Activated CD8-positive, alpha-beta memory T cell treated with anti-CD3 and anti-CD28 coated beads for 24 hours (primary cell): ENCODE measurements at places on chromosomes 4 and X.

DNA sequence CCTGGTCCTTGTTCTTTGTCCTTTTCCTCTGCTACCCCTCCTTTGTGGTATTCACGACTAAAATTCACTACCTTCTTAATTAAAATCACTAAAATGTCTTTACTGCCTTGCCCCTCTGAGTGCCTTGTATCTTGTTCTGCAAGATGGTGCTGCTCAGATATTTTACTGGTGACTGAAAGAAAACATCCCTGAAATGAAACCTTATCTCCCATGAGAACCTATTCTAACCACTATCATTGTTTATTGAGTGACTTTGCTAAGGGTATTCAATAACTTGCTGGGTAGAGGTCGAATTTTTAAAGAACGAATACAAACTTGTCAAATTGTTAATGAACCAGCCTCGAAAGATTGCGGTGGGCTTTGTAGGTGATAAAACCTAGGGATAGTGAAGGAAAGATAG is 52.8 kb downstream of the SPRY1 start:
- no peak for DNase-seq

DNA sequence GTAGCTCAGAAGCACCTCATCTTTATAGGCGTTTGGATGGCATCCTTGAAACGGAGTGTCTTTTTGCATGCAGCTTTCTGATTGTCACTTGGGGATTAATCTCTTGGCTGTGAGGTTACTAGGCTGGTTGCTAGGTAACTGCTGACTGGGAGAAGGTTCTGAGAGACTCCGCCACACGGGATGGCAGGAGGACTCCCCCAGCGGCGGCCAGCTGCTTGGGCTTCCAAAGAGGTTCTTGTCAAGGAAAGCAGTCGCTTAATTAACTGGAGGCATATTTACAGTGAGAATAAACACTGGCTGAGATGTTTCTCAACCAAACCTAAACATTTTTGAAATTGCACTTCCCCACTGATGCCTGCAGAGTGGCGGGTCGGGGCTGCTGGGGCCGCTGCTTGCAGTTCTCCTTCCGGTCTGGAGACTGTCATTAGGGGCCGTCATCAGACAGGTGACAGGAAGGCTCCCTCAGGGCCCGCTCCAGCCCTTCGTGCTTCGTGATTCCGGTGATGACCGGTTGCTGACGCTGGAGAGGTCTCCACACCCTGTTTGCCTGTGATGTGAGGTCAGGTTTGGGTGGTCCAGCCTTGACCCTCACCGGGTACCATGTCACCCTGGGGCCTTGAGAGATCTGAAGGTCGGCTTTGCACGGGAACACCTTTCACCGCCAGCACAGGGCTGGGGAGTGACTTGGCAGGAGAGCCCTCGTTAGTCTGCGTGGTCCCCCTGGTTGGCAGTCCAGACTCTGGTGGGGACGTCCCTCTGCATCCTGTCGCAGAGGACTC is 9.1 kb downstream of the NSG1 start:
- DNase-seq: no peak

- no peak for DNase-seq
Observed at GRCh38 chrX:121356139-121356849, 308.9 kb downstream of the GLUD2 start.

GRCh38 chr4:73486497-73486896 is 5.0 kb downstream of the AFM start:
- no peak for DNase-seq

DNA sequence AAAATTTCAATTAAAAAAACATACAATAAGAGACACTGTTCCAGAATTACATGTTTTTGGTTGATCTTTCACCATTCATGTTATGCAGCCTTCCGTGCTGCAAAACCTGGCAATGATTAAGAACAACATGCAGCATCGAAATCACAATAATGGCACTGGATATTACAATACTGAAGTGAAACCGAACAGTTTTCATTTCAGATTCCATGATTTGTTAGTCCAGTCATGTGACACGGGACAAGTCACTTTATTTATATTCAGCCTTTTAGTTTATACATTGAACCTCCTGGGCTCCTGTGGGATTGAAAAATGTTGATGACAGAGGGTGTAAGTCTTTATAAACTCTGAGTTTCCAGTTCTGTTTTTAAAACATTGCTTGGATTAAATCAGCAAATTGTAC is 142.5 kb upstream of the TTC29 start:
- no peak for DNase-seq

DNA sequence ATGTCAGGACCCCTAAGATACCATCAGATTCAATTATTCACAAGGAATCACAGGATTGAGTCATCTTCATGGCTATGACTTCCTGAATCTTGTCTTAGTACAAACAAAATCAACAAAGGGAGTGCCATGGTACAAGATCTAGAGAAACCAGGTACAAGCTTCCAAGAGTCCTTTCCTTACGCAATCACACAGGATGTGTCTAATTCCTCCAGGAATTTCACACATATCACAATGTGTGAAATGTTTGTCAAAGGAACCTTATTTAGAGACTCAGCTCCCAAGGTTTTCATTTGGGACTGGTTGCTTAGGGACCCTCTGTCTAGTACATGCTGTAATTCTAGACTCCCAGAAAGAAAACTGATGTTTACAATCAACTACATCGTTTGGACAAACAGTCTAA is 83.0 kb downstream of the MAB21L2 start:
- DNase-seq: no peak

- no peak for DNase-seq
Observed at GRCh38 chrX:9542106-9542760, 77.4 kb downstream of the TBL1X start.

- no peak for DNase-seq
Observed at GRCh38 chr4:16262188-16262587, 35.9 kb upstream of the TAPT1 start.

- no peak for DNase-seq
Observed at GRCh38 chrX:120305531-120306141, 5.6 kb downstream of the TMEM255A start.

GRCh38 chr4:73172161-73172560 is 86.4 kb downstream of the ANKRD17 start:
- no peak for DNase-seq

GRCh38 chr4:172202480-172203076 is 389.4 kb downstream of the GALNTL6 start:
- no peak for DNase-seq

GRCh38 chrX:153444333-153445011 is 1.4 kb downstream of the TREX2 start:
- no peak for DNase-seq

GRCh38 chrX:120306630-120307029 is 4.6 kb downstream of the TMEM255A start:
- DNase-seq: no peak

GRCh38 chr4:142721187-142721586 is 124.9 kb downstream of the INPP4B start:
- DNase-seq: no peak

DNA sequence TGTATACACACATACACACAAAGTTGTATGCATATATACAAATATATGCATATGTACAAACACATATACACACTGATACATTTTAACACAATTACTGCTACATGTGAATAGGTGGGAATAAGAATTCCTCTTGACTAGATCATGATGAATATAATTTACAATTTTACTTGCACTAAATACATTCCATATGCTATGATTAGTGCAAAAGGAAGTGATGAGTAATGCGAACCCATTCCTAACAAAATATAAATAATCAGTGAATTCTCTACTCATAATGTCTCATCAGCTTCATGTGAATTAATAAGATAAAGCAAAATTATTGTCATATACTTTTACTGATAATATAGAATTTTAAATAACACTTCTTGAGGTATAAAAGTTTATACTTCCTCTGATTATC is 1077.3 kb upstream of the PCDH10 start:
- DNase-seq: no peak

DNA sequence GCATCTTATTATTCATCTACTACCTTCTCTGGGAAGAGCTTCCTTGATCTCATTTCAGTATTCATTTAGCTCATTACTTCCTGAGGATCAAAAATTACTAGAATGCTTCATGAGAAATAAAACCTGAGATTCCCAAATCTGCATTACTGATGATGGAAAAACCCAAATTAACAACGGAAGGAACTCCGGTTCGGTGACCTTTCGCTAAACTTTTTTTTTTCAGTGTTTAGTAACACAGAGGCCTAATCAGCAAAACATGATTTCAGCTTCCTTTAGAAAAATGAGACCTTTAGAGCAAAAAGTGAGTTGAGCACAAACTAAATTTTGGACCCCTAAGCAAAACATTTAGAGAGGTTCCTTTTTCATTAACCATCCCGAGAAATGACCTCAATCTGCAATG is 229.2 kb downstream of the MAML3 start:
- DNase-seq: no peak

- no peak for DNase-seq
Observed at GRCh38 chrX:30654989-30655607, 1.9 kb downstream of the GK start.

DNA sequence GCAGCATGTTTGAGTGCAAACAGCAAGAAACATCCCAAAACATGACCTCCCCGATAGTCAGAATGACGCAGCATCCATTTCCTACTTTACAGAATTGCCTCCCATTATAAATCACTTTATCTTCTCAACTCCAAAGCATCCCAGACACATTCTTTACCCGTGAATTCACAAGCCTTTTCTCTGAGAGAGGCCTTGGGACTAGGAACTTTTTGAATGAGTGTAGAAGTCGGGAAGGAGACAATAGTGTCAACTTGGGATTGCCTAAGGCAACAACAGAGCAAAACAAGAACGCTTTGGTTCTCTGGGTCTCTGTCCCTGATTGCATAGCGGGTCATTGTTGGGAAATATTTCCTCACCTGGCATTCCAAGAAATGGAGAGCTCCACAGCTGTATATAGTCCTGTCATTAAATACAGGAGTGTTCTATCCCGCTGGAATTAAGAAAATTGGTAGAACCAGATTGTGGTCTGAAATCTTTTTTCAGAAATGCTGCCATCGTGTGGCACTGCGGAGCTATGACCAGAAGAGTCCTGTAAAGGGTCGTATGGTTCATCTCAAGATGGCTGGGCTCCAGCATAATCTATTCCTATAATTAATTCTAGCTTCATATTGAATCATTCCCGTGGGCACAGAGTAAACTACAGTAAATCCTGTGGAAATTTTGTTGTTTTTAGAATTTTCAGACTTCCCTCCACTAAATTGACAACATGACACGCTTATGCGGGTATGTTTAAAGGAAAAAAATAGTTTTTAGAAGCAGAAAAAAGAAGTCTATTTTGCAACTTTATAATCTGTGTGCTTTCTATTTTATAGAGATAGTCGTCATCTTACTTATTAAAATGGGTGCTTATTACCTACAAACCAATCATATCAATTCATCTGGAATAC is 2.0 kb upstream of the SPP1 start:
- DNase-seq: no peak
